ENCODE measurements at places on chromosomes 4 and X.

DNA sequence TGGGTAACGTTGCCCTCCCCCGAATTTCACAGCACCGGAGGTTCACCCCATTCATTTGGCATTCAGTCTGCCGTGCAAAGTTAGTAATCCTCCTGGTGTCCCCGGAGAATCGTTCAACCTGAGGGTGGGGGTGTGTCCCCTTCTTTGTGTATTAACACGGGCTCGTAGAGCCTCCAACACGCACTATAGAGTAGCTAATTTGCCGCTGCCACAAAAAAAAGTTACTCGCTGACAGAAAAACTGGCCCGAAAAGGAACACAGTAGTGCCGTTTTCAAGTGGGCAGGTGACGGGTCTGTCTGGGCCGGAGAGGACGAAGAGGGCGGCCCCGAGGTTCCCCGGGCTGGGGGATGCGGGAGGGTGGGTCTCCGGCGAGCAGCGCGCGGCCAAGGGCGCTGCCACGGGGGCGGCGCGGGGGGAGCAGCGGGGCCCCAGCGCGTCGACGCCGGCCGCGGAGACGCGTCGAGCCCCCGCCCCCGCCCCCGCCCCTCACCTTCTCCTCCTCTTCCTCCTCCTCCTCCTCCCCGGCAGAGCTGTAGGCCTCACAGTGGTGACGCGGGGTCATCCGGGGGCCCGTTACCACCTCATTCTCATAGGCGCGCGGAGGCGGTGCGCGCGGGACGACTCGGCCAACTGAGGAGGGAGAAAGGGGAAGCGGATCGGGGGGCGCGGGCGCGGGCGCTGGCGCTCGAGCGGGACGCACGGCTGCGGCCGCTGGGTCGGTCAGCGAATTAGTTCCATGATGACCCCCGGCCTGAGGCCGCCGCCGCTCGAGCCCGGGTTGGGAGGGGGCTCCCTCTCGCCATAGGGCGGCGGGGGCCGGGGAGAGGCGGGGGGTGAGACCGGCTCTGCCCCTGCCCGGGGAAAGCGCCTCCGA is 571 bp downstream of the CCNI start:
- no peak for DNase-seq

GRCh38 chrX:119292445-119292844 is 56.4 kb downstream of the PGRMC1 start:
- DNase-seq = no peak

GRCh38 chr4:177281351-177281909 is 28.2 kb upstream of the NEIL3 start:
- no peak for DNase-seq

DNA sequence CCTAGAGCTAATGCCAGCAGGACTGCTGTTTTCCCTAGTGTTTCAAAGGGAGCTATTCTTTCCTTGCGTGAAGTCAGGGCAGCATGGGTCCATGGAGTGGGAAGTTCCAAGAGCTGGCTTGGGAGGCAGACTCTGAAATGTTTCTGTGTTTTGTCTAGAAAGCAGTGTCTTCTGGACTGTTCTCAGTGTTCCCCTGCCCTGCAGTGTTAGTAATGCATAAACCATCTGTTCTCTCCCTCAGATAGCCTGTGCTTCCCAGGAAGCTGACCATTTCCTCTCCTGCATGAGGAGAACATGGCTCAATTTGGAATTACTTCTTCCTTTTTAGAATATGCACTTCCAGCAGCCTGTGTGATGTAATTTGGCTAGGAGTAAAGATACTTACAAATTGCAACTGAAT is 116.7 kb upstream of the CXCL13 start:
- no peak for DNase-seq

- DNase-seq = peak; percentile 31
Measured at GRCh38 chr4:504076-504475, 5.1 kb downstream of the PIGG start.

- no peak for DNase-seq
Measured at GRCh38 chrX:79080141-79080540, 64.3 kb upstream of the GPR174 start.

GRCh38 chrX:105190252-105190853 is 30.1 kb downstream of the TEX13A start:
- no peak for DNase-seq

- DNase-seq = peak; percentile 58
Measured at GRCh38 chr4:145234091-145234706, 53.8 kb upstream of the OTUD4 start.

Data from fibroblast of the conjunctiva (primary cell).